ENCODE measurements at places on chromosomes 1 and 21.

GRCh38 chr1:10904396-10905358 lies 107.8 kb upstream of the TARDBP start:
- no peak for DNase-seq

GRCh38 chr21:45726438-45726837 lies 82.9 kb downstream of the PCBP3 start:
- no peak for DNase-seq

DNA sequence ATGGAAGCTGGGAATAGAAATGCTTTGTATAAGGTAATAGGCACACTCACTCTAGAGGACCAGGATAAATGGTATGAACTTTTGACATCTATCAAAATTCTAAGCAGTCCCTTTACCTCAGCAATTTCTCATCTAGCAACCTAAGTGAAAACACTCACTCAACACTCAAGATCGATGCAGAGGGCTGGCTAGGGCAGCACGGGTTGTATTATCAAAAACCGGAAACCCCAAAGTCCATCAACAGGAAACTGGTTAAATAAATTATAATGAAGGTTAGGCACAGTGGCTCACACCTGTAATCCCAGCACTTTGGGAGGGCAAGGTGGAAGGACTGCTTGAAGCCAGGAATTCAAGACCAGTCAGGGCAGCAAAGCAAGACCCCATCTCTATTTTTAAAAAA lies 9.4 kb downstream of the USP48 start:
- no peak for DNase-seq

GRCh38 chr1:246642719-246643118 lies 76.5 kb downstream of the CNST start:
- no peak for DNase-seq

DNA sequence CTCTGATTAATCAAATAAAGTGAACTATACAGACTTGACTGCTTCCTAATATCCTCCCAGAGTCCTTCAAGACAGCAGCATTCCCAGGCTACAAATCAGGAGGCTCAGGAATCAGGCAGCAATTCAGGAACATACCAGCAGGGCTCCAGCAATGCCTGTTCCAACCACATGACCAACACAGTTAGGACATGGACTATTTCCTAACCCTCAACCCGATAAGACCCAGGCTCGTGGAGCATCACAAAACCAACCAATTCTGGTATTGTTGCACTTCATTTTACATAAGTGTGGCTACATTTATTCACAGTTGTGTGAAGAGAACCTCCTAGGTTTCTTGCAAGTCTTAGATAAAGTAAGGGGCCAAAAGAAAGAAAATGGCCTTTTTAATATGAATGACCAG lies 546.2 kb upstream of the ADGRL2 start:
- no peak for DNase-seq

DNA sequence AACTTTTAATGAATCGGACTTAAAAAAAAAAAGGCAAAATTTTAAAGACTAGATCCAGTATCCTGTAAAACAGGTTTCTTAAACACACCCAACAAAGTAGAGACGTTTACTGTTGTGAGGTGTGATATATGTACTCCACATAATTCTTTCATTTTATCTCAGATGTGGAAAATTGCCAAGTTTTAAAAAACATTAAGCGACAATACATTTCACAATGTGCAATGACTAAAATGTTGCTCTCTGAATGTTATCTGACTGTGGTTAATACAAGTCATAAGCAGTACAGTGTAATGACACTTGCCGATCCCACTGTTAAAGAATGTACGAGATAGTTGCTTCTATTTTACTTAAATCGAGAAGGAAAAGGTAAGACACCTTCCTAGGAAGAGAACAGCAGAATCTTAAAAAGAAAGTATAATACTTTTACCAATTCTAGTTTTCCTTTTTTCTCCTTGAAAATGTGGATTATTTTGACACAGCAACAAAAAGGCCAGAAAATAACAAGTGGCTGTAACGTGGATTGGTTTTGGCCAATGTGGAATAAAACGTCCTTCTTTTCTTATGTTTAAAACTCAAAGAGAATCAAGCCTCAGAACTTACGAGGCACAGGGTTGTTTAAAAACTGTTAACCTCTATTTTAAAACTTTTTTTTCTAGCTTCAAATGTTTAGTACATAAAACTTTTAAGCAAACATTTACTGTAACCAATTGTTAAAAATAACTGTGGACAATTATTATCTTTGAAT lies 51.4 kb downstream of the TP53BP2 start:
- no peak for DNase-seq

- no peak for DNase-seq
Measured at GRCh38 chr1:210089855-210090254, 142.7 kb upstream of the SERTAD4 start.

Data from activated gamma-delta T cell treated with anti-CD3 and anti-CD28 coated beads, Interleukin-2, amount 50 U/mL, for 16 hours (primary cell).